ENCODE measurements at places on chromosomes 1 and 21.

- DNase-seq: peak; percentile 36
These were observed 1.0 kb downstream of the ARID4B start for GRCh38 chr1:235326719-235327558.

DNA sequence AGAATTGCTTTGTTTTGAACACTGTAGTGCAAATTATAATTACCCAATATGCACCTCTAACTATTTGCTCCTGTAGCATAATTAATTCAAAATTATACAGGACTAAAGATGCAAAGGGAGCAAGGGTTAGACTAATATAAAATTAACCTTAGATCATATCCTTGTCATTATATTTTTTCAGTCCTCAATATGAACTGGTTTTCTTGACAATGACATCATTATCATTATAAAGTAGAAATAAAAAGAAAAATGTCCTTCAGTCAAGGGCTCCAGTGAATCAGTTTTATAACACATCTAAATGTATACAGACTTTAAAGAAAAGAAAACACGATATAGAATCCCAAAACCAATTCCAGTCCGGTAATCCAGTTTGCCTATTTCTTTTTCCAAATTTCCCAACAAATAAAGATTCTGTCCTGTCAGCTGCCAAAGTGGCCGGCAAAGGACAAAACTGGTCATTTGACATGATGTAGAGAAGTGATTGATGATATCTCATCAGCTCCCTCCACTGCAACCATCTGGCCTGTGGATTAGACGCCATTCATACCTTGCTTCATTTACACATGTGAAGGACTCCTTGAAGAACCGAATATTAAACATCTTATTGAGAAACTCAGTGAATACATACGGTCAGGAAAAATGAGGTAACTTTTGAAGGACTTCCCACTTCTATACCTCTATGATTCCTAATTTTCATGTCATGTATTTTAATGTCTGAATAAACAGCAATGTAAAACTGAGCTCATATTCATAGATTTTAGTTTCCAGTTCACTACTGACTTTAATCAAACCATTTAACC lies 15.5 kb downstream of the DPYD start:
- no peak for DNase-seq

DNA sequence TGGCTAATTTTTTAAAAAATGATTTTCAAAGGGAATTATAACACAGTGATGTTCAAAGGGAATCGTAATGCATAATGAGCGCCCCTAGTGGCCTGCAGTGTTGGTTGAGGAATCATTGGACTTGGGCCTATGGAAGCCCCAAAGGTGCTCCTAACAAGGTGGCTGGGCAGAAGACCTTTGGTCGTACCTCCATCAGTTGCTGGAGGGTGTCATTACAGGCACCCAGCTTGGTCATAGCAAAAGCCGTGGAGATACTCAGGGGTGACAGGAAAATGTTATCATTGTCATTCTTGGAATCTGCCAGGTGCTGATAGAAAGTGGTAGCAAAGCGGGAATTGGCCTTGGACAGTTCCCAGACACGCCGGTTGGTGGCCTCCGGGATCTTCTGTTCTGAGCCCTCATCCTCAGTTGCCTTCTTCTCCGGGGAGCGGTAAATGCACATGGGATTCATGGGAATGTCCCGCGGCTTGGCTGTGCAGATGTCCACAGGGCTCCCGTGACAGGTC lies 2.7 kb downstream of the SERPINC1 start:
- peak; percentile 29 for DNase-seq

GRCh38 chr1:205301842-205302588 lies 19.5 kb downstream of the NUAK2 start:
- no peak for DNase-seq

- no peak for DNase-seq
These were observed 90.4 kb downstream of the HS2ST1 start for GRCh38 chr1:87004857-87005256.

DNA sequence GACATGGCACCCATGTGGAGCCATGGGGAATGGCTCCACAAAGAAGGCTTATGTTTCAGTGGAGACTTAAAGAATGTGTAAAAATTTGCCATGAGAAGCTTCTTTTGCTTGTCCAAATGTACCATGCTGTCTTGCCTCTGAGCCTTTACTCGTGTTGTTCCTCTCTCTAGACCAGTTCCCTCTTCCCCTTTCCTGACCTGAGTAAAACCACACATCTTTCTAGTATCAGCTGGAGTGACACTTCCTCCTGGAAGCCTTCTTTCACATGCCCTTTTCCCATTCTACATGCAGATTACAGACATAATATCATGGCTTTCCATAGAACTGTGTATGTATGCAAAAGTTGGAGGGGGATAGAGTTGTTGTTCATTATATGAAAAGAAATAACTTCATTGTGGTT lies 13.6 kb upstream of the GPX7 start:
- no peak for DNase-seq

GRCh38 chr1:75292013-75292412 lies 157.8 kb downstream of the LHX8 start:
- no peak for DNase-seq

All from AG08396 (cell line).